ENCODE measurements at places on chromosomes 13 and 19. TPM values are rescaled to one million over a fixed set of nuclear protein-coding genes. Genes with fewer than 3 reads are reported as not detected.

GRCh38 chr13:91778123-91778522 lies 379.7 kb downstream of the GPC5 start:
- H3K27ac ChIP-seq = no peak overlapping the region
- no peak for DNase-seq
- H3K4me1 ChIP-seq = no peaks in the 10 kb centered on the region
- H3K36me3 ChIP-seq = no peaks in the 10 kb centered on the region

DNA sequence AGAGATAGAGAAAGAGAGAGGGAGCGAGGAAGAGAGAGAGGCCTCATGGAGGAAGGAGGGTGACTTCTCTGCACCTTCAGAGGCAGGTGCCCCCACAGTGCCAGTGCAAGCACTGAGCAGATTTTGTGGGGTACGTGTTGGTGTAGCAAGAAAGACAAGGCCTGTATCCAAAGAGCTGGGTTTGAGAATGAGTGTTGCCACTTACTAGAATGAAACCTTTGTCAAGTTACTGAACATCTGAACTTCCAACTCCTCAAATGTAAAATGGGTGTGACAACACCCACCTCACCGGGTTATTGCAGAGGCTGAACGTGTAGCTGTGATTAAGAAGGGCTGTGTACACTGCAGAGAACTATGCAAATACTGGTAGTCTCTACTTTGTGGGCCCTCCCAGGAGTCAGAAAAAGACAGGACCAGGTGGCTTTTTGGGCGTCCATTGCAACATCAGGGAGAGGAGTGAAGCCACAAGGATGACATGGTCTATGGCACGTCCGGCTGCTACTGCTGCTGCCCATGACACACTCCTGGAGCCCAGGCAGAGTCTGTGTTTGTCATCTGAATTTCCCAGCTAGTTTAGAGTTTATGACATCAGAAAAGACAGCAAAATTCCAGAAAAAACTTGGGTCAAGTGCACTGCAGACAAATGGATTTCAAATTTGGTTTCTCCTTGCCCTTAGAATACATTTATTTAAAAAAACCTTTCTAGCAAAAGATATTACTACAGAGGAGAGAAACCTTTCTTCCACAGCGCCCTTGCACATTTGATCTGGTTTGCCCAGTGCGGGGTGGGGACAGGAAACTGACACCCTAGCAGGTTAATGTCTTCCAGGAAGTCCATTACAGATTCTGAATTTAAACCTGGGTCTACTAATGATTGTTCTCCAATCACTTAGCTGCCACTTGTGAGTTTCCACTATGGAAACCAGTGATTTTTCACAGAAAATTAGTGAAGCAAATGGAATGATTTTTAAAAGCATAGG lies 54.0 kb upstream of the ATP12A start:
- H3K36me3 ChIP-seq = no peaks in the 10 kb centered on the region
- H3K4me3 ChIP-seq = no peak overlapping the region
- no peaks in the 10 kb centered on the region for H3K4me1 ChIP-seq
- no peak for DNase-seq
- H3K27ac ChIP-seq = peak overlapping the region; percentile 41
- no peaks in the 10 kb centered on the region for H3K27me3 ChIP-seq

The IL27RA gene
- total RNA-seq = 1.4 TPM

The DIAPH3 gene
- total RNA-seq = 0.16 TPM

DNA sequence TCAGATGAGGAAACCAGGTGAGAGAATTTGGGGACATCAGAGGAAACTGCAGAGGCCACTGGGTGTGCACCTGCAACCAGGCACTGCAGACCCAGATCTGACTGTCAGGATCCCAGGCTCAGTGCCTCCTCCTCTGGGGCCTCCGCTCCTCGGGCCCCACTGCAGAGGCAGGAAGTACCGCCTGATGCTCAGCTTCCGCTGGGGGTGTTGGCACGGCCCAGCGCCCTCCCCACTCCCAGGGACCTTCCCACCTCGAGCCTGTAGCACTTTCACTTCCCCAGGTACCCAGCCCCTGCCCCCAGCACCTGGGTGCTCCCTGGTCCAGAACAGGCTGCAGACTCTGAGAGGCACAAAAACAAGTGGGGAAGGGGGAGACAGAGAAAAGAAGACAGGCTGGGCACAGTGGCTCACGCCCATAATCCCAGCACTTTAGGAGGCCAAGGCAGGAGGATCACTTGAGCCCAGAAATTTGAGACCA lies 1.4 kb upstream of the CD37 start:
- H3K27me3 ChIP-seq = no peaks in the 10 kb centered on the region
- H3K36me3 ChIP-seq = peaks cover 5% of the 10 kb centered on the region
- DNase-seq = no peak
- no peak overlapping the region for H3K27ac ChIP-seq
- peaks cover 9% of the 10 kb centered on the region for H3K4me1 ChIP-seq

The COL5A3 gene
- 7.3 TPM for total RNA-seq

The KLF1 gene
- total RNA-seq = not detected

- H3K36me3 ChIP-seq = no peaks in the 10 kb centered on the region
- no peaks in the 10 kb centered on the region for H3K4me1 ChIP-seq
- no peaks in the 10 kb centered on the region for H3K27me3 ChIP-seq
- H3K27ac ChIP-seq = no peak overlapping the region
- H3K4me3 ChIP-seq = no peak overlapping the region
Measured at GRCh38 chr19:51319649-51320279, 8.3 kb downstream of the IGLON5 start.

GRCh38 chr13:67048084-67048820 lies 181.9 kb downstream of the PCDH9 start:
- DNase-seq = no peak
- H3K27ac ChIP-seq = no peak overlapping the region
- H3K27me3 ChIP-seq = no peaks in the 10 kb centered on the region
- H3K36me3 ChIP-seq = no peaks in the 10 kb centered on the region

- no peaks in the 10 kb centered on the region for H3K36me3 ChIP-seq
- no peaks in the 10 kb centered on the region for H3K27me3 ChIP-seq
- H3K27ac ChIP-seq = peak overlapping the region; percentile 51
- no peaks in the 10 kb centered on the region for H3K4me1 ChIP-seq
- H3K4me3 ChIP-seq = no peak overlapping the region
Measured at GRCh38 chr13:106702505-106702904, 134.6 kb upstream of the ARGLU1 start.

DNA sequence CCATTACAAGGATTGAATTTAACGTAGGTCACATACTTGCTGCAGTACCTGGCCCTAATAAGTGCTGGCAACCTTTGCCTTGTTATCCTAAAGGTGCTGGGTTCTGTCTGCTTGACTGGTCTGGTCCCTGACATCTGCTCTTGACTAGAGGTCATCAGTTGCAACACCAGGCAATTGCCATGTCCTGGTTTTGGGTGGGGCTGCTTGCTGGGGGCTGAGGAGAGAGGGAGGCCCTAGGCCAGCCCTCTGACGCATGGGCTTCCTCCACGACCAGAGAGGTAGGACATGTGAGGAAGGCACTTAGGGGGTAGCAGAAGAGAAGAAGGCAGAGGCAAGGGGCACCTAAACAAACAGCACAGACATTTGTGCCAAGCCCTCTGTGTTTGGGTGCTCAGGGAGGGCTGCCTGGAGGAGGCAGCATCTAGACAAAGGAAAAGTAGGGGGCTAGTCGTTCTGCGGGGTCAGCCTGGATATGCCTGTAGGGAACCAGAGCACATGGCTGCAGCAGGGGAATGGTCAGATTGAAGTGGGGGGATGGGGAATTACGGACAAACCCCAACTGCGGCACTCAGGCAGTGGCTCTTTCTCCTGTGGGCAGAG lies 21.7 kb downstream of the VSTM2B start:
- H3K27me3 ChIP-seq = no peaks in the 10 kb centered on the region
- H3K27ac ChIP-seq = no peak overlapping the region
- no peak overlapping the region for H3K4me3 ChIP-seq
- no peak for DNase-seq

DNA sequence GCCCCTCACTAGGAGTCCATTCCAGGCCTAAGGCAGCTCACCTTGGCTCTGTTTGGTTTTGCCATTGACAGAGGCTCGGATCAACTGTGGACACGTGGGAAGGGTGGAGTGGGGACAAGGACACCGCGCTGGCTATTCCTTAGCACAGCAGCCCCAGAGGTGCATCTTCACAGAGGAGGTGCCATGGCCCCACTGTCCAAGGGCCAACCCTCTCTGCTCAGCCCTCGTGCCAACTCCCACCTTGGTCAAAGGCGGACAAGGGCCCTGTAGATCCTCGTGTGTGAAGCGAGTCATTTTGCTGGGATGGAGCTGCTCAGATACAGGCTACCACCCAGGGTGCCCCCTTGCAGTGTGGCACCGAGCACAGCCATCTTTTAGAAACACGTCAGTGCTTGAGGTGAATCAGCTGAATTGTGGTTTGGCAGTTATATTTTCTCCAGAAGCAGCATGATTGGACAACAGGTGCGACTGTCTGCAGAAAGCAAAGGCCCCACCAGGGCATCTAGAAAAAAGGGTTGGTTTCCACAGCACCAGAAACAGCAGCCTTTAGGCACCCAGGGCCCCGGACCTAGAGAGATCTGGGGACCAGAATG lies 192.1 kb upstream of the GPR12 start:
- no peak for DNase-seq
- H3K36me3 ChIP-seq = no peaks in the 10 kb centered on the region
- peak overlapping the region; percentile 29 for H3K27ac ChIP-seq
- H3K4me3 ChIP-seq = no peak overlapping the region
- H3K27me3 ChIP-seq = no peaks in the 10 kb centered on the region

DNA sequence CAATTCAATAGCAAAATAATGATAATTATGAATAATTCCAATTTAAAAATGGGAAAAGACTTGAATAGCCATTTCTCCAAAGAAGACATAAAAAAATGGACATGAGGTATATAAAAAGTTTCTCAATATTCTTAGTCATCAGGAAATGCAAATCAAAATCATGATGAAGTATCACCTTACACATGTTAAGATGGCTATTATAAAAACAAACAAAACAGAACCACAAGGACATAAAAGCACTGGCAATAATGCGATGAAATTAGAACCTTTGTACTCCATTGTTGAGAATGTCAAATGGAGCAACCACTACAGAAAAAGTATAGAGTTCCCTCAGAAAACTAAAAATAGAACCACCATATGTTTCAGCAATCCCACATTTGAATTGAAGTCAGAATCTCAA lies 1186.1 kb downstream of the SLITRK5 start:
- no peak overlapping the region for H3K4me3 ChIP-seq
- H3K4me1 ChIP-seq = no peaks in the 10 kb centered on the region
- no peaks in the 10 kb centered on the region for H3K27me3 ChIP-seq
- no peak overlapping the region for H3K27ac ChIP-seq
- DNase-seq = no peak

- H3K27ac ChIP-seq = peak overlapping the region; percentile 95
- H3K36me3 ChIP-seq = no peaks in the 10 kb centered on the region
- no peaks in the 10 kb centered on the region for H3K27me3 ChIP-seq
- no peak for DNase-seq
- no peaks in the 10 kb centered on the region for H3K4me1 ChIP-seq
Measured at GRCh38 chr13:110347535-110348308, 40.6 kb downstream of the COL4A2 start.

The GIPC3 gene
- total RNA-seq = under 0.01 TPM

Measured in sigmoid colon (tissue), 7 donors.